ENCODE measurements at places on chromosomes 6 and 20.

GRCh38 chr6:164151161-164152120, 736.9 kb downstream of the QKI start:
- DNase-seq = no peak

DNA sequence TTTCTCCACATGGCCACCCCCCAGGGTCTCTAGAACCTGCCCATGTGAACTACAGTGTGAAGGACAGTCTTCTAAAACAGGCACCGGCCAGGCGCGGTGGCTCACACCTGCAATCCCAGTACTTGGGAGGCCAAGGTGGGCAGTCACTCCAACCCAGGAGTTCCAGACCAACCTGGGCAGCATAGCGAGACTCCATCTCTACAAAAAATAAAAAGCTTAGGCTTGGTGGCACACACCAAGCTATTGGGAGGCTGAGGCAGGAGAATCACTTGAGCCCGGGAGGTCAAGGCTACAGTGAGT, 13.7 kb downstream of the ACSS1 start:
- DNase-seq = no peak

DNA sequence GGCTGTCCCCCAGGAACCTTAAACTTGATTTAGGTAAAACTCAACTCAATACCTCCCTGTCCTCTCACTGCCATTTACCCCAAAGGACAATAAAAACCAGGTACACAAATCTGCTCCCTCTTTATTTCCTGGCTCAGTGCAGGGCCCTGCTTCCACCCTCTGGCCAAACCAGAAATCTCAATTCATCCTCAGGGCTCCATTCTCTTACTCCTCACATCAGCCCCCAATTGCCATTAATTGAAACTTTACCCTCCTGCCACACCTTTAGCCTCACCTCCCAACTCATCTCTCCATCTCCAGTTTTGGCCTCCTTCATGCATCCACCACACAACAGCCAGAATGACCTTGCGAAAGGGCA, 10.5 kb downstream of the ZBTB2 start:
- no peak for DNase-seq

GRCh38 chr6:52340603-52340880, 21.4 kb upstream of the PAQR8 start:
- no peak for DNase-seq

DNA sequence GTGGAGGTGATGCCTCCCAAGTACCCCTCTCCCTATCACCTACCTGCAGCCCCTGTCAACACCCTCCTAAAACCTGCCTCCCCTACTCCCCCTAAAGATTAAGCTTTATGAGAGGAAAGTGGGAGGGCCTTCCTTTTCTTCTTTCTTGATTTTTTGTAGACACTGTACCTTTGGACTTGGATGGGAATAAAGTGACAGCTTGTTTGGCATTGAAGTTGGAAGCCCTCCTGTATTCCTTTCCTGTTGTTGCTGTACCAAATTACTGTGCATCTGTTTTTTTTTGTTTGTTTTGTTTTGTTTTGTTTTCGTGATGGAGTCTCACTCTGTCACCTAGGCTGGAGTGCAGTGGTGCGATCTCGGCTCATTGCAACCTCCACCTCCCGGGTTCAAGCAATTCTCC, 99.3 kb upstream of the NFATC2 start:
- DNase-seq = no peak

GRCh38 chr20:35738410-35739179, 3.5 kb downstream of the RBM39 start:
- DNase-seq = no peak

- DNase-seq = no peak
These were observed 396.2 kb downstream of the UTRN start for GRCh38 chr6:144681334-144681733.

DNA sequence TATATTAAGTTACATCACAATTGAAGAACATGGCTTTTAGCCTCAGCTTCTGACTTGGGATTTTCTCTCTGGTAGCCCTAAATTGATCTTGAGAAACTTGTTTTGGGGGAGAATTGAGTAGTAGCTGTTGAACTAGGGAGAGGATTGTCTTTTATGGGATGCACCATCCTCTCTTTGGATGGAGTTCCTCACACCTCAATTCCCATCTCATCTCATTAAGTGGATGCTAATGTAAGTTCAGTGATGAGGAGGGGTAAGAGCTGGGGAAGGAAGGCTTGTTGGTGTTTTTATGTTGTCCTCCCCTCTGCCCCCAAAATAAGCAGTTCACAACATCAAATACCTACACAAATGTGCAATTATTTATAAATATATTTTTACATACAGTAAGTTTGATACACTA, 4.0 kb downstream of the GJA1 start:
- DNase-seq = no peak

DNA sequence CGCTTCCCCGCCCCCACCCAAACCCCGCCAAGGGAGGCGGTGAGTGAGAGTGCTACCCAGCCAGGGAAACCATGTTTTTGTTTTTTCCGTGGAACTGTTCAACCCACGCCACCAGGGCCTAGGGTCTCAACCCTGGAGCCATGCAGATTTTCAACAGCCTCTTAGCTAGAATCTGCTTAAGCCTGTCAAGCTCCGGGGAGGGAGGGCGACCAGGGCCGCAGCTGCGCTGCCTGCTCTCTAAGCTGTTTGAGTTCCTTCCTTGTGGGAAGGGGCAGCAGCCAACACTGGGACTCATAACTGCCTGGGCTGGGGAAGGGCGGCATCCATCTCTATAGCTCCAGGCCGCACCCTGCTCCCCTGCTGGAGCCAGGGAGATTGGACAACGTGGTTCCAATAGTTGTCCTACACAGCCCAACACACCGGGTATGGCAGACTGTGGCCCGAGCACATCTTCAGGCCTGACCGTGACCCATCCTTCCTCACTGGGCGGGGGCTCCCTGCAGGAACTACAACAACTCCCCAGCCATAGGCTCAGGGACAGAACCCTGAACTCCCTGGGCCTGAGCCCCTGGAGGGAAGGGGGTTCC, 1065.7 kb upstream of the MANEA start:
- DNase-seq = no peak

DNA sequence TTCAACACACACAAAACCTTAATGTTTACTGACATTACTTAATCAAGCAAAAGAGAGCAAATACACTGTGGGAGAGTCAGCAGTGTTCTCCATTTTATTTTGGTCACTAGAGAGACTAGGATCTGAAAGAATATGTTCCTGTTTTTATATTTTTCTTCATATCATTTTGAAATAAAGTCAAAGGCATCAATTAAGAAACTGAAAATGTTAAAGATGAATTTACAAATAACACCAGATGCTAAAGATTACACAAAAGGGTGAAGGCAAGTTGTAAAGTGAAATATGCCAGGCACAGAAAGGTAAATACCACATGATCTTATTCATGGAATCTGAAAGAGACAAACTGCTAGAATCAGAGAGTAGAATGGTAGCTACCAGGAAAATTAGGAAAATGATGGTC, 60.3 kb upstream of the FABP7 start:
- no peak for DNase-seq

DNA sequence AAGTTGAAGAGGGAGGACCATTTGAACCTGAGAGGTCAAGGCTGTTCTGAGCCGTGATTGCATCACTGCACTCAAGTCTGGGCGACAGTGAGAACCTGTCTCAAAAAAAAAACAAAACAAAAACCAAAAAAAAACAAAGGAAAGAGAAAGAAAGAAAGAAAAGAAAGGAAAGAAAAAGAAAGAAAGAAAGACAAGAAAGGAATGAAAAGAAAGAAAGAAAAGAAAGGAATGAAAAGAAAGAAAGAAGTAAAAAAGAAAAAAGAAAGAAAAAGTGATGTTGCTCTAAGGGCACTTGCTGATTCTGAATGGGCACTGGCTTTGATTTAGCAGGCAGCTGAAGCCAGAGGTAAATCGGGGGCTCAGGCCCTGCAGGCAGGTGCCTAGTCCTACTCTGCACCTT, 161.0 kb downstream of the MCHR2 start:
- DNase-seq = no peak

DNA sequence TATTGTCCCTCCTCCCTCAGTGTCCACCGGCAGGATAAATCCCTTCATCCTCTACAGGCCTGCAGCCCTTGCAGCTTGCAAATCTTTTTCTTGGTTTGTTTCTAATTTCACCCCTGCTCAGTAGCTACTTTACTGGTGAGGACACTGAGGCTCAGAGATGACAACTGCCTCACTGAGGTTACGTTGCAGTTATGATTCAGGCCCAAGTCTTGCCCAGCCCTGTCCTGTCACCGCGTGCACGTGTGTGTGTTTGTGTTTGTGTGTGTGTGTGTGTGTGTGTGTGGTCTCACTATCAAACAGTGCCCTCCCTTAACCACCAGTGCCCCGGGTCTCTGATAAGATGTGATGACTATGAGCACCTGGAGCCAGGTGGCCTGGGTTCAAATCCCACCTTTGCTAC, 21.1 kb downstream of the FAM110A start:
- no peak for DNase-seq

DNA sequence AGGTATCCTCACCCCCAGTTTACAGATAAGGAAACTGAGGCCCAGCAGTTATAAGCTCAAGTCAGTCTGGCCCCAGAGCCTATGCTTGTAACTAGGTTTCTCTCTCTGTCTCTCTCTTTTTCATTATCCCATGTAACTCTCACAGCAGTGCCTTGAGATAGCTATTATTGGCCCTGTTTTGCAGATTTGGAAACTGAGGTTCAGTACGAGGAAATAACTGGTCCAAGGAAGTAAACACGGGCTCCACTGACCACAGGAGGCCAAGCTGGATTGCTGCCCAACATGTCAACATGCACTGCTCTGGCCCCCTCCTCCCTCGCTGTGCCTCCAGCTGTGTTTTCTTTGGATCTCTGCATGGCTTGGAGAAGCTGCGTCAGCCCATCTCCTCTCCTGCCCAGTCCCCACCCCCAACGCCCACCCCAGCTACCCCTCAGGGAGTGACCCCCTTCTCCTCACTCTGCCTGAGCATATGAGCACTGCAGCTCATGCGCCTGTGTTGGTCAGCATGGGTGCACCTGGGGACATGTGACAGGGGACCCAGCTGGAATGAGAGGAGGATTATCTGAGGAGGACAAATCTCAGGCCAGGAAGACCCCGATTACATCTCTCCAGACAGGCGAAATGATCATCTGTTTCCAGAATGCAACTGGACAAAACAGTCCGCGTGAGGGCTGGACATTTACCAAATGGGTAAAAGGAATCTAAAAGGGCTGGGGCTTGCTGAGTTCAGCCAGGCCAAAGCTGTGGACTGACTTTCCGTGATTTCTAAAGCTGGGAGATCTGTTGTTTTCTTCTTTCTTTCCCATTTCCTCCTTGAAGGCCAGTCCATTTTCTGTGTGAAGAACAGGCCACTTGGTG, 7.8 kb upstream of the PLTP start:
- no peak for DNase-seq

GRCh38 chr6:26400626-26401025, 1.4 kb upstream of the BTN3A1 start:
- DNase-seq = no peak

DNA sequence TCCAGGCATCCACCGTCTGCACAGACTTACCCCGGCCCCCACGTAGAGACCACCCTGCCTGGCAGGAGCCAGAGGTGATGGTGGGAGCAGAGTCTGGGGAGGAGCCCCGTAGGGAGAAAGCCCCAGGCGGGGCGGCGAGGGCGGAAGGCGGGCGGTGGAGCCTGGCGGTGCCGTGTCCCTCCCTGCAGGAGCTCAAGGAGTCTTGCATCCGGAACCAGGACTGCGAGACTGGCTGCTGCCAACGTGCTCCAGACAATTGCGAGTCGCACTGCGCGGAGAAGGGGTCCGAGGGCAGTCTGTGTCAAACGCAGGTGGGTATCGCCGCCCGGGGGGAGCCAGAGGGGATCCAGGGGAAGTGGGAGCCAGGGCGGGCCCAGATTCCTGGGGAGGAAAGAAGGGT, 6.0 kb downstream of the CLPSL1 start:
- no peak for DNase-seq

GRCh38 chr6:51094271-51094670, 275.6 kb downstream of the TFAP2B start:
- no peak for DNase-seq

DNA sequence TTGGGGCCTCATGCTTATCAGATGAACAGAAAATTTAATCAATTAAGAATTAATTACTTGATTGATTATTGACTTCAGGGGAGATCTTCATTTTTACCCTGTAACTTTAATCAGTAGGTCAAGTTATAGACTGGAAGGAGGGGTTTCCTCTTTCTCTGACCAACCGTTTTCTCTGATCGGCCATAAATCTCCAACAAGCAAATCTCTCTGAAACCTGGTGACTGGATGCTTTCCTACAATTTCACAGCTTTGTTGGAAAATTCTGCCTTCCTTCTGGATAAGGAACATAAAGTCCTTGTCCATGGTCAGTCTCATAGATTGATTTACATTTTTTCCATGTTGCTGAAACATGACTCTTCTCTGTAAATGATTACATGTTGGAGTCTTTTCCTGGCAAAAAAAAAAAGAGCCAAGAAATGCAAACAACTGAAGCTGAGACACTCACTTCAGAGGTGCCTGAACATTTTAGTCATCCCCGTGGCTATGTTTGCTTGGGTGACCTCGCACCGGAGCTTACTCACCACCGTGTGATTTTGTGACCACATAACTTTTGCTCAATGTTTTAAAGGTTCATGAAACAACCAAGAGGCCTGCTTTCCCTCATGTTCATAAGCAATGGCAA, 31.0 kb downstream of the IRF4 start:
- peak; percentile 87 for DNase-seq

GRCh38 chr6:72579865-72580264, 42.0 kb upstream of the KCNQ5 start:
- DNase-seq = no peak

DNA sequence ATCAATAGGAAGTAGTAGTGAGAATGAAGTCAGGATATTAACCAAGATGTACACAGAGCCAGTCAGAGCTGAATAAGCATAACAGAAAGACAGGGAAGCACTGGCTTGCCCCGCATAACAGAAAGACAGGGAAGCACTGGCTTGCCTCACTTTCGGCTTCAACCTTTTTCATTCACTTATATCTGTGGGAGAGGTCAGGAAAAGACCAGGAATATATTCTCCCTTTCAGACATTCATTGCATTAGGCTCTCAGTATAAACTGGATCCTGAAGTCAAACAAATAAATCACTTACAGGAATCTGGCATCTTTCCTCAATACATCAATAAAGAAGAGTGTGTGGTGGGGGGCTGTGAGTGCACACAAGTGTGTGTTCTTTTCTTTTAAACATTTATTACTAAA, 437.6 kb downstream of the C6orf118 start:
- DNase-seq = no peak

DNA sequence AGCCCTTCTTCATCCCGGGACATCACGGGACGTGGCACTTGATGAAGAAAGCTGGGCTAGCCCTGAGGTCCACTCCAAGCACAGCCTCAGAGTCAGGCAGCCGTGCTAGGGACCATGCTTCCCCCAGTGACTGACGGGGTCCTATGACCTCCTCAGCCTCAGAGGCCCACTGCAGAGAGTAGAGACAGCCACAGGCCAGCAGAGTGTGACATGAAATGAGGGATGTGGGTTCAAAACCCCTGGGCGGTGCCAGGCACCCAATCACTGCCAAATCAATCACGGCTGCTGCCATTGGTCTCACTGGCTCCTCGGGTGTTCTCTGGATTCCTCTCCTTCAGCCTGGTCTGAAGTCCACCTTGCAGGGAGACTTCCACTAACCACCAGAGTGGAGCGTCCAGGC, 197.7 kb upstream of the CDH4 start:
- DNase-seq = no peak

GRCh38 chr6:149154261-149154821, 163.2 kb upstream of the TAB2 start:
- DNase-seq = no peak

All from activated CD4-positive, alpha-beta memory T cell treated with anti-CD3 and anti-CD28 coated beads for 36 hours (primary cell).